Umbilical cord (tissue), 2 donors: ENCODE measurements at places on chromosomes 1 and 21. TPM values are rescaled to one million over a fixed set of nuclear protein-coding genes. Genes with fewer than 3 reads are reported as not detected.

GRCh38 chr21:35367553-35367952, 318.5 kb upstream of the RUNX1 start:
- no peak for DNase-seq

The SLC5A9 gene
- 1.9 TPM for total RNA-seq

GRCh38 chr1:197468543-197469175, 200.6 kb downstream of the CRB1 start:
- DNase-seq = no peak

GRCh38 chr1:207321790-207322645, 540 bp downstream of the CD55 start:
- DNase-seq = peak; percentile 19

- peak; percentile 88 for DNase-seq
These were observed 39.7 kb upstream of the JUN start for GRCh38 chr1:58823481-58824010.

DNA sequence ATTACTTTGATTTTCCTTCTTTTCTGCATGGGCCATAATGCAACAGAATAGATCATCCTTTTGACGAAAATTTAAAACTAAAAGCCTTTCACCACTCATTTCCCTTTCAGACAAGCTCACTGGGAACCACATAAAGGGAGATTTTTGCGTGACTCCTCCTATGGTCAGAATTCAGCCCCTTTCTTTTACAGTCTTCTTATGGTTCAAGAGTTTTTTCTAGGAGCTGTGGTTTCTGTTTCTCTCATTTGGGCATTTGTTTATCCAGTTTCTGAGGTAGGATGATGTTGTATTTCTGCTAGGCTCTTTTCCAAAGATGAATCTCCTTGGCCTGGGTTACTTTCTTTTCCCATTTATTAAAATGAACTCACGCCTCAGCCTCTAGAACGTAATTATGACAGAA, 16.9 kb downstream of the RGS1 start:
- no peak for DNase-seq

DNA sequence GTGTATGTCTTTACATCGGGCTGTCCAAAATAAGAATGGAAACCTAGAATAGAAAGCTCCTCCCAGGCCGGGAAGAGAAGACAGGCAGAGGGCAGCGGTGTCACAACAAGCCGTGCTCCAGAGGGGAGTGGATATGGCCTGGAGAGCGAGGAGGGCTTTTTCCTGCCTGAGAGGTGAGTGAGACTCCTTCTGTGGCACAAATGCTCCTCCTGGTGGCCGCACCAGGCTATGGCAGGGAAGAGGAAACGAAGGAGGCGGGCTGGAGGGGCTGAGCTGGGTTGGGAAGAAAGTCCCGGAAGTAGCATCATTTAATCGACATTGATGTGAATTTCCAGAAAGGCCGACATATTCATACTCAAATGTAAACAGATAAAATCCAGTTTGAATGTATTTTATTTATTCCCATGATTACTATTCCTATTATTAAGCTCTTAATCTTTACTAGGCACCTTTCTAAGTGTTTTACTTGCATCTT, 54.7 kb downstream of the MEF2D start:
- DNase-seq = peak; percentile 84

The OR10Z1 gene
- total RNA-seq = 3.6 TPM

- no peak for DNase-seq
These were observed 13.3 kb upstream of the PDC start for GRCh38 chr1:186474208-186474607.

DNA sequence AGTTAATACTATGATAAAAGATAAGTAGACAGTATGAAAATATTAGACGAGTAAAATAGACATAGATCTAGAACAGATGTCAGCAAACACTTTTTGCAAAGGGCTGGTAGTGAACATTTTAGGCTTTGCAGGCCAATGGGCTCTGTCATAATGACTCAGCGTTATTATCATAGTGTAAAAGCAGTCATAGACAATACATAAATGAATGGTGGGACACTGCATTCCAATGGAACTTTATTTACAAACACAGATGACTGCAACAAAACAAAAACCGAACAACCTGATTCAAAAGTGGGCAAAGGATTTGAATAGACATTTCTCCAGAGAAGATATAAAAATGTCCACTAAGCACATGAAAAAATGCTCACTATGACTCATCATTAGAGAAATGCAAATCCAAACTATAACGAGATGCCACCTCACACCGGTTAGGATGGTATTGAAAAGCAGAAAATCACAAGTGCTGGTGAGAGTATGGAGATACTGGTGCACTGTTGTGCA, 7.3 kb downstream of the GSTM5 start:
- DNase-seq = no peak

- no peak for DNase-seq
These were observed 117.6 kb downstream of the KCNN3 start for GRCh38 chr1:154752273-154753030.

- DNase-seq = no peak
These were observed 69.8 kb downstream of the GPR88 start for GRCh38 chr1:100607628-100608240.
